ENCODE measurements at places on chromosomes 5 and 9. TPM values are rescaled to one million over a fixed set of nuclear protein-coding genes. Genes with fewer than 3 reads are reported as not detected.

DNA sequence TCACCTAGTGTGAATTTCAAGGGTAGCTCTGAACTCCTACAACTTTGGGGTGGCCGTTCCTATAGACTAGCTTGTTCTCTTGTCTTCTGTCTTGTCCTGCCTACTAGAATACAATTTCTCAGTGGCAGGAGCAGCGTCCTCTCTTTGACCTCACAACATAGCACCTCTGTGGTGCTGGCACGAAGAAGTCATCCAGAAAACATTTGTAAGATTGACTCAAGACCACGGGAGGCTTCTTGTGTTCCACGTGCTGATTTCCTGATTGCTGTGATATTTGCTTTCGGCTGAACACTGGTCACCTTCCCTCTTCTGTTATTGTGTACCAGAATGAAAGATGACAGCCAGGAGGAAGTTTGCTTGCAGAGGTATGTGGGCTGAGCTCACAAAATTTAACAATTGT lies 27.0 kb downstream of the SLC1A1 start:
- DNase-seq, result peak; percentile 19

DNA sequence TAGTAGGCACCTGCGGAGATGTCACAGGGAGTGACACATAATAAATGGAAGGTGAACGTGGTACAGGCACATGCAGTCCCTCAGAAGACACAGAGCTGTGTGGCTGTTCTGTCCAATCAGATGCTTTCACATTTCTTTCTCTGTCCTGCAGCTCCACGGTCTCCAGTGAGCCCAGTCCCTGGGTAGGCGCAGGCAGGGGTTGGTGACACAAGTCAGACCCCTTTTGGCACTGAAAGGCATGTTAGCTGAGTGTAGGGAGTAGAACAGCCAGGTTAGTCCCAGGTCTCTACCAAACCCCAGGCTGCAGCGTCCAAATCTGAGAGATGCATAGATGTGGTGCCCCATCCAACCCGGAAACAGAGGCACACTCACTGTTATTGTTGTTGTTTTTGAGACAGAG lies 2.8 kb downstream of the SLC31A2 start:
- no peak for DNase-seq

DNA sequence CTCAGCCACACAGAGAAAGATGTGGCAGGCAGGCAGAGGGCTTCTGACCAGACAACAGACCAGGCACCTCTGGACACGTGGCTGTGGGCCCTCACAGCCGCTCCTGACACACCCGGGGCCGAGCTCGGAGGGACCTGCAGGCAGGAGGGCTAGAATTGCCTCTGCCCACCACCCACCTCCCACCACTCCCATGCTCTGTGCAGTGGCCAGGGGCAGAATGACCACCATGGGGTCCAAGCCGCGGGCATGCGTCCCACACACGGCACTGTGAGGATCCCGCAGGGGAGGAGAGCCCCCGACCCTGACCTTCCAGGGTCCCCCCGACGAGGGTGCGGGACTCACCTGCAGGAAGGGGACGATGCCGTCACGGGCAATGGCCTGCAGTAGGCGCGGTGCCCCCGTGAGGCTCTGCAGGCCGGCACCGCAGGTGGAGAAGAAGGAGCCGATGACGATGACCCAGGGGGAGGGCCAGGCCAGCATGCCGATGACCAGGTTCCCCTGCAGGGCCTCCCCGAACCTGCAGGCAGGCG lies 34.3 kb downstream of the SLC12A7 start:
- no peak for DNase-seq

RETREG1 gene
- not detected for total RNA-seq

DNA sequence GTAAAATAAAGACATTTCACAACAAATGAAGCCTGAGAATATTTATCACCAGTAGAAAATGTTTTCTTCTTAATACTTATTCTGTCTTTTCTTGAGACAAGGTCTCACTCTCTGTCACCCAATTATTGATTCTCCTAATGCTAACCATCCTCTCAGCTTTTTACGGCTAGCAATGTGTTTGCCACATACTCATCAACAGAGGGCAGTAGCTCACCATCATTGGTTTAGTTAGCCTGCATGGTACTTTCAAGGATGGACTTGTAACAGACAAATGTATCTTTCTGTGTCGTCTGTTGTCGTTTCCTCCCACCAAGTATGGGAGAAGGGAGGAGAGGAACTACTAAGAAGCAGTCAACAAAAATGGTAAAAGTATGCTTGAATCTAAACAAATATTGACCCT lies 5.9 kb upstream of the ACO1 start:
- peak; percentile 81 for DNase-seq

DNA sequence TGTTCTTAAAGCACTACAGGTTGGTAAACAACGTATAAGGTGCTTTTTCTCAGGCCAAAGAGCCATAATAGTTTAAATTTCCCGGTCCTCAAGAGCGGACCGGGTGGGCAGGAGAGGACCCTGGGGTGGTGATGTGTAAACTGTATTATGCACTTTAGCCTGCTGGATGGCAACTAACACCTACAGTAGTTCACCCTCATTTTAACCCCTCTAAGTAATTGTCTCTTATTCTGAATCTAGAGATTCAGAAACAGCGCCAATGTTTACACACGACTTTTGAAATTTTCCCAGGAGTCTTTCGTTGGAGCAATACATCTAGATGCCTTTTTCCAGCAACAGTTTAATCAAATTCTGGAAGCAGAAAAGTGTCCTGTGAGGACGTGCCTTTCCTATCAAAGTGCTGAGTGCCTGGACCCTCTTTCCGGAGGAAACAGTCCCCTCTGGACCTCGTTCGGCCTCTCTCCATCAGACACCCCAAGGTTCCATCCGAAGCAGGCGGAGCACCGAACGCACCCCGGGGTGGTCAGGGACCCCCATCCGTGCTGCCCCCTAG lies 676 bp upstream of the OCLN start:
- DNase-seq, result no peak

GRCh38 chr5:96048763-96049162 lies 87.1 kb upstream of the ELL2 start:
- no peak for DNase-seq

SETD9 gene
- 8.1 TPM for total RNA-seq

TMEM252 gene
- total RNA-seq, result not detected

GRCh38 chr5:73642344-73642743 lies 16.3 kb downstream of the ARHGEF28 start:
- DNase-seq, result no peak

- no peak for DNase-seq
Observed at GRCh38 chr9:114844766-114845165, 38.9 kb upstream of the TNFSF15 start.

NXNL2 gene
- 3.2 TPM for total RNA-seq

MELK gene
- 27.4 TPM for total RNA-seq

GRCh38 chr5:173497685-173498084 lies 118.8 kb downstream of the BOD1 start:
- DNase-seq, result no peak

DNA sequence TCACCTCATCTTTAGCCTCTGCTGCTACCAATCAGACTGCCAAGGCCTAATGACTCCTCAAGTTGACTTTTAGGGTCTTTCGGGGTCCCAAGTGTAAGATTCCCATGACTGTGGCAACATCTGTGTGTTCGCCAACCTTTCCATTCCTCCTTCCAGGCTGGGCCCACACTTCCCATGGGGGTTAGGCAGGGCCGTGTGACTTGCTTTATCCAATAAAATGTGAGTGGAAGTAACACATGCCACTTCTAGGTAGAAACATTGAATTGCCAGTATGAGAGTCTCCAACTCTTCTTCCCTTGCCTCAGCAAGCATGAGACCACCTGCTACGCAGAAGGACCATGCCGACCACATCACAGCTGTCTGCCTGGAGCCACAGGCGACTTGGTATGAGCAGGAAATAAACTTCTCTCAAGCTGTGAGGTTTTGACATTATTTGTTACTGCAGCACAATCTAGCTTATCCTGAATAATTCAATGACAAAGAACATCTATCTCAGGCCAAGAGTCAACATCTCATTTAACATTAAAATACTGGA lies 190.4 kb upstream of the IER5L start:
- DNase-seq, result no peak

- no peak for DNase-seq
Observed at GRCh38 chr9:136648751-136649150, 14.0 kb upstream of the EGFL7 start.

CDKN2B gene
- 5.6 TPM for total RNA-seq

ENTREP1 gene
- not detected for total RNA-seq

GRCh38 chr9:655875-656274 lies 185.6 kb upstream of the DMRT1 start:
- no peak for DNase-seq

OR1J2 gene
- total RNA-seq, result not detected

- peak; percentile 46 for DNase-seq
Observed at GRCh38 chr9:126704157-126704891, 90.6 kb downstream of the LMX1B start.

TMC1 gene
- not detected for total RNA-seq

RELL2 gene
- 2.2 TPM for total RNA-seq

DNA sequence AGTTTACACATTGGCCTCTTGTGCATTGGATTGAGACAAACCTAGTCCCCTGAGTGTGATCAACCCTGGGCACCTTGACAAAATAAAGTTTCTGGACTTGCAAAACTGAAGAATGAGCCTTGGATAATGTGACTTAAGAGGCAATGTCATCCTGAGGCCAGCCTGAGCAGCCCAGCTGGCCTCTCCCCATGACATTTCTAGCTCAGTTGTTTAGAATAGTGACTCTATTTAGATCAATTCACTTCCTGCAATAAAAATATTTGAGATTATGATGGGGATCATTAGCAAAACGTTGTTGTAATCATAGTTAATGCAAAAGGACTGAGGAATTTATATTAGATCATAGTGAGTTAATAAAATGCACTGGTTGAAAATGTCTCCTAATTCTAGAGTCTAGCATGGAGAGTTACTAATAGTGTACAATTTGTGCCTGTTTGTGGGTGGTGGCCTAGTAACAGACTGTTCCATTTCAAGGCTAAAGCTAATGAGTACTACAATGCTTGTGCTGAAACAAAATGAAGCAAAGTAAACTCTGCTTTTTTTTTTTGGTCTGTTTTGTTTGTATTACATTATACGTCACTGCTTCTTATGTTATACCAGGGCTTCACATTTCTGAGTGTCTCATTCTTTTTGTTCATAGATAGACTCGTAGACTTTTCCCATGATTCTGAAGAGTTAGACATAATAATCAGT lies 10.9 kb upstream of the RHOBTB3 start:
- peak; percentile 55 for DNase-seq

DNA sequence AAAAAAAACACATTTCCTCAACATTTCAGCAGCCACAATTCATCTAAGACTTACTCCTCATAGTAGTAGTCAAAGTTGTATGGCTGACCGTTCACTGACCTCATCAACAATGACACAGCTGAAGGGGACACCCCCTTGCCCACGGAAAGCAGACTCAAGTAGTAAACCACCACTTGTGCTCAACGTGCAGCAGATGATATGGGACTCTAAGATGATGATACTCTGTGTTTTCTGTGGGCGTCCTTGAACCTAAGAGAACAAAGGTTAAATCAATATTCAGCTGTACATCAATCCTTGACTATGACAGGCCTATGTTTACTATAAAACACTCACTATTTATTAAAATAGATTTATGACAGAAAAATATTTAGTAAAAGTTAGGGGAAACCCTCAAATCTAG lies 71.6 kb downstream of the SETX start:
- peak; percentile 34 for DNase-seq

- DNase-seq, result peak; percentile 60
Observed at GRCh38 chr9:76269789-76270188, 124.4 kb downstream of the RFK start.

DNA sequence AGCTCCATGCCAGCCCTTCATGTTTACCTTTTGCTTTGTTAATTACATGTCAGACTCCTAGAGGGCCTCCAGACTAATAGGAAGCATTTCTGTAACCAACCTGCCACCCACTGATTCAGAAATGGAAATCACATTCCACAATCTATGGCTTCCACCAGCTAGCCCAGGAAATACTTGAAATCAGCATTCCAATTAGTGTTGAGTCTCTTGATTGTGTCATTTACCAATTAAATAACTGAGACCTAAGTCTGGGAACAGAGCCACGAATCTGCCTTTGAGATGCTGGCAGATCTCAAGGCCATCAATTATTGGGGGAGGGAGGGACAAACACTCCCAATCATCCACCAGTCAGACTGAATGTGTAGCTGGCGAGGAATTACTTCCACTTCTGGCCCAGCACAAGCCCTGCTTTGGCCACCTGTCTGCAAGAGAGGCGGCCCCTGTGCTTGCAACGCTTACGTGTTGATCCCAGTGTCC lies 27.4 kb upstream of the SAP30L start:
- DNase-seq, result no peak

NTNG2 gene
- 0.54 TPM for total RNA-seq

- DNase-seq, result peak; percentile 86
Observed at GRCh38 chr5:157558041-157558595, 17.5 kb downstream of the ADAM19 start.

GFI1B gene
- total RNA-seq, result not detected

DNA sequence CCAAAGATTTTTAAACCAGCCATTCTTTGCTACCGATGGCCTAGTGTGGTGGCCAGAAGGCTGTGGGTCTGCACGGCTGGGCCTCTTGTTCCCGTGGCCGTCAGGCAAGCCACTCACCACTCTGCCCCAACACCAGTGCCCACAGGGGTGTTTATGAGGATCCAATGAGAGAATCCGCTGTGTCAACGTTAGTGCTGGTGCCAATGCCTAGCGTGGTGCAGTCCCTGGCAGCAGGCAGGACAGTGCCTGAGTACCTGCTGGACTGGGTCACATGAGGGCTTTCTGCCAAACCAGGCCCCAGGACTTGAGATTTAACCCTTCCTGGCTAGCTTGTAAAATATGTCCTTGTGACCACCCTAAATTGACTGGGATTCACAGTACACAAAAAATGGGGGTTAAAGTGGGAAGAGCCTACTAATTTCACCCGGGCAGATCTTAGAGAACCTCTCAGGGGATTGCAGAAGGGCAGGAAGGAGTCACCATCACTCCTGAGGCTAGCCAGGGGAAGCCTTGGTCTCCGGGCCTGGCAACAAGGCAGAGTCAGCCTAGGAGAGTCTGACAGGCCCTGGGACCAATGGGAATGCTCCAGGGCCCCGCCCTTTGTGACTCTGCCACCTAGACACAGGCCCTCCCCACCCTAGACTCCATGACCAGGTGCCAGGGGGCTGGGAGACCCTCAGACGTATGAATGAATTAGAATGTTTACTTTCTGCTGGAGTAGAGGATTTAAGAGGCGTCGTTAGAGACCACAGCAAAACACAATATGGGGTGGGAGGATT lies 63.2 kb upstream of the FSTL4 start:
- no peak for DNase-seq

GRCh38 chr9:75713335-75713734 lies 177.1 kb upstream of the PCSK5 start:
- DNase-seq, result no peak

GRCh38 chr5:59178482-59178881 lies 595.6 kb downstream of the RAB3C start:
- no peak for DNase-seq

GRCh38 chr5:95673081-95673480 lies 9.7 kb downstream of the SPATA9 start:
- peak; percentile 40 for DNase-seq

GRCh38 chr9:18623221-18624079 lies 149.5 kb downstream of the ADAMTSL1 start:
- no peak for DNase-seq

NUTM2G gene
- total RNA-seq, result not detected

DNA sequence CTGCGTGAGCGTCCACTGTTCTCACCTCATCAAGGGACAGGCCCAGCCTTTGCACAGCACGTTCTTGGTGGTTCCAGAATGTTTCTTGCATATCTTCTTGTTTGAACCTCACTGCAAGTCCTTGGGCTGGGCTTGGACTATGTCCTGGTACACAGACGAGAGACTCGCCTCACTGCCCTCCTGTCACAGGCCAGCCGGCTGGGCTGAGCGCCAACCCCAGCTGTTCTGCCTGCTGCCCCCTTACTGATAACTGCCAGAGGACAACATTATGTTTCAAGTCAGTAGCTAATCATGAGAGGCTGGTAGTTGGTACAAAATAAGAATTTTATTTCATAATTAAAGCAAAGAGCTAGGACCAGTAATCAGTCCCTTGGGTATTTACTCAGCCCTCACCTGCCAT lies 52.8 kb upstream of the LRRTM2 start:
- peak; percentile 23 for DNase-seq

Data from IMR-90 (cell line).